ENCODE measurements at places on chromosomes 7 and 10. TPM values are rescaled to one million over a fixed set of nuclear protein-coding genes. Genes with fewer than 3 reads are reported as not detected.

The PBLD gene
- 10.3 TPM for total RNA-seq

DNA sequence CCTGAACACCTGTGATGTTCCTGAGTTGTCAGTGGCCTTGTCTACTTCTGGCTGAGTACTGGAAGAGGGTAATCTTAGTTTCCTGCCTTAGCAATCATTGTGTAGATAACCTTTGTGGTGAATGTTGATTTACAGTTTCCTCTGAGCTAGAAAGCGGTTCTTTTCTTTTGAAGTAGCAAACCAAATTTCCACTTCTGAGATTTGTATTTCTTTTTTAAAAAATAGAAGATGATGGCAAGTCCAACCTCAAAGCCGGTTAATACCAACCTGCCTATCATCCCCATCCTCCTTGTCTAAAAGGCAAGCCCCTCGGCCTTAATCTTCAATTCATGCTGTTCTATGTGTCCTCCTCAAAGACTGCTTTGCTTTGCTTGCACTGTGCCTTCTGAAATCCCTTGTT, 12.5 kb upstream of the PALS2 start:
- H3K36me3 ChIP-seq = no peaks in the 10 kb centered on the region
- no peaks in the 10 kb centered on the region for H3K27me3 ChIP-seq
- no peak overlapping the region for H3K4me3 ChIP-seq
- DNase-seq = no peak
- no peaks in the 10 kb centered on the region for H3K4me1 ChIP-seq

DNA sequence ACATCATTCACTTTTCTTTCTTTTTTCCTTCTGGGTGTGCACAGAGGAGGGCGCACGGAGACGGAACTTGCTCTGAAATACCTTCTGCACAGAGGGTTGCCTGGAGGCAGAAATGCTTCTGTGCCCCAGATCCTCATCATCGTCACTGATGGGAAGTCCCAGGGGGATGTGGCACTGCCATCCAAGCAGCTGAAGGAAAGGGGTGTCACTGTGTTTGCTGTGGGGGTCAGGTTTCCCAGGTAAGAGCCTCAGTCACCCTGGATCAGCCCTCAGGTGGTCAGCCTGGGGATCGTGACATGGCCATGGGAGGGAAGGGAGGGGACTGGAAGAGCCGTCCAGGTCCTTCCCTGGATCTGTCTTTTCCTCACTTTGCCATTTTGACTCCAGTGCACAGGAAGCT, 33.6 kb downstream of the VWA2 start:
- peaks cover 15% of the 10 kb centered on the region for H3K4me1 ChIP-seq
- no peak for DNase-seq
- no peaks in the 10 kb centered on the region for H3K36me3 ChIP-seq
- H3K4me3 ChIP-seq = no peak overlapping the region

The CAV1 gene
- total RNA-seq = 1,092 TPM

The HOXA7 gene
- total RNA-seq = 3.4 TPM
